ENCODE measurements at places on chromosomes 3 and 15.

DNA sequence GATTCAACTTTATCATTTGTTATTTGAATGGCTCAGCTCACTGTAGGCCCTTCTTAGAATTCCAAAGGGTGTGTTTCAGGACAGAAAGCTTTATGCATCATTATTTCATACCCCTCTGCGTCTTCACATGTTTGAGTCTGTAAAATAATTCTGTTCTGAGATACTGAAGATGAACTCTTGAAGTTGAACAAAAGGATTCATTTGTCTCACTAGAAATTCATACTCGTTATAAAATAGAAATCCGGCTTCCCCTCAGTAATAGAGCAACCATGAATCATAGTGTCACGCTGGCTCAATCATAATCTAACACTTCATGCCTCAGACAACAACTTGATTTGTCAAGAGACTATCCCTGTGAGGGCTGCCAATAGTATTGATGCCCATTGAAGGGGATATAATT, 1015.4 kb upstream of the SEMA6D start:
- no peak for DNase-seq

GRCh38 chr3:97350971-97351370, 413.6 kb upstream of the ARL6 start:
- DNase-seq = no peak

DNA sequence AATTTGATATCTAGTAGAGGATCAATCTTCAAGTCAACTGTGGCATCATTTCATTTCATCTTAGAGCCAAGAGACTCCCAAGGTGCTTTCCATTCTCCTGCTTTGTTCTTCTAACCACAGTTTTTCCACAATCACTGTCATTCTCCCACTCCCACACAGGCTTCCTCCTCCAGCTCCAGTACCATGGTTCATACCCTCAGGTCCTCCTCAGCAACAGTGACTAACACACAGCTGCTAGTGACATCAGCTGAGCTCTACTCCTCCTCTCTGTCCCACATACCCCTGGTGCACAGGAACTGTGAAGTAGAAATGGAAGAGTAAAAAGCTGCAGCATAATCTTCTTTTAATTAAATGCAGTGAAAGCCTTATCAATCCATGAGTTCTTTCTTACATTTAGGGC, 200.2 kb upstream of the DPH6 start:
- DNase-seq = no peak

DNA sequence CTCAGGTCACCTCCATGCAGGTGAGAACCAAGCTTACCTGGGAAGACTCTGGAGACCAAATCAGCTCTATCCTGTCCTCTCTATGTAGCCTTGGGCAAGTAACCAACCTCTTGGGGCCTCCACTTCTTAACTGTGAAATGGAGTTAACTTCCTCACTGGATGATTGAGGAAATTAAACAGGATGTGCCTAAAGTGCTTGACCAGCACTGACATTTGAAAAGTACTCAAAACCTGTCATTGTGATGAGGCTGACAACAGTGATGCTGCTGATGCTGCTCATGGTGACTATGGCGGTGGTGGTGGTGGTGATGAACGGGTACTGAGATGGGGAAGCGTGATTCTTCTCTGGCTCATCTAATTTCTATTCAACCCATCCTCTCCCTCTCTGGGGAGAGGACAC, 22.3 kb downstream of the VIPR1 start:
- DNase-seq = no peak

DNA sequence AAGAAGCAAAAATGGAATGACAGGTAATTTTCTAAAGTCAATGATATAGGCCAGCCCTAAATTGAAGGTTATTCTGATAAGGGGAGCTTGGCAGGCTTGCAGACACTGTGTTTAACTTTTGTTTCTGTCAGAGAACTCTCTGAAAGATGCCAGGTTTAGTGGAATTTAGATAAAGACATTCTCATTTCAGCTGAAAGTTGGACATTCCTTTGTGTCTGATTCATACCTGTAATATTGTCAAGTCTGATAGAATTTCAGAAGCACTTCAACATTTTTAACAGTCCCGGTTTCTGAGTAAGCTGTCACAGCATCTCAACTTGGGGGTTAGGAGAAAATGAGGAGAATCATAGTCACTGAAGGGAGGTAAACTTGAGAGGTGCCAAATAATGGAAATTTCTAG, 84.0 kb downstream of the DIPK2A start:
- no peak for DNase-seq

- no peak for DNase-seq
These were observed 75.3 kb upstream of the BLM start for GRCh38 chr15:90641581-90642463.

DNA sequence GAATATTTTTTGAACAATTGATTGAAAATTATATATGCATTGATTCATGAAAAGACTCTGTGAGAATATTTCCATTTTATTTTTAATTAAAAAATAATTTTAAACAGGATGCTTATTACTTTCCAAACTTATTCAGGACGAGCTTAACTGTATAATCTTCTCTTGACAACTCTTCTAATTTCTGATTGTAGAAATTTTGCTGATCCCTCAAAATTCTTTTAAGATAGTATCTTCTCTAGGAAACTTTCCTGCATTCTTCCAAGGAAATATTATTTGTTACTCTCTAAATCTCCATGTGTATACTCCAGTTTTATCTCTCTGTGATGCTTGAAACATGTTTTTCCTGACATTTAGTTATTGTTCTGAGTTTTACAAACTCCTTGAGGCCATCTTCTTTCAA, 197.2 kb downstream of the BCHE start:
- DNase-seq = no peak

DNA sequence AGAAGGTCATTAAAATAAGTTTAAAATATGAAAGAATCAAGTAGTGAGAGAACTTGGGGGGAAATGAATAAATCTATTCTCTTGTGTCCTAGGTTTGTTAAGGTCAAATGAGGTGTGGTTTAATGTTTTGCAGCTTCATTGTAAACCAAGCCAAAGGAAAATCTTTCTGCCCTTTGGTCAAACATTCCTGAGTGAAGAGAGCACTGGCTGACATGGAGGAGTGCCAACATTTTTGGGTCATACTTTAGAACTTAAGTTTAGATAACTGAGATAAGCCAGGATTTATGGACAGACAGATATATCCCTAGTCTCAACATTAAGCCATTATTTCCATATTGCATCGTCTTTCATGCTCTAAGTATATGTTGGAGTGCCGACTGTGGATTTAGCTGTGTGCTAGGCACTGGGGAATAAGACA, 66.4 kb downstream of the PTPRG start:
- DNase-seq = no peak

DNA sequence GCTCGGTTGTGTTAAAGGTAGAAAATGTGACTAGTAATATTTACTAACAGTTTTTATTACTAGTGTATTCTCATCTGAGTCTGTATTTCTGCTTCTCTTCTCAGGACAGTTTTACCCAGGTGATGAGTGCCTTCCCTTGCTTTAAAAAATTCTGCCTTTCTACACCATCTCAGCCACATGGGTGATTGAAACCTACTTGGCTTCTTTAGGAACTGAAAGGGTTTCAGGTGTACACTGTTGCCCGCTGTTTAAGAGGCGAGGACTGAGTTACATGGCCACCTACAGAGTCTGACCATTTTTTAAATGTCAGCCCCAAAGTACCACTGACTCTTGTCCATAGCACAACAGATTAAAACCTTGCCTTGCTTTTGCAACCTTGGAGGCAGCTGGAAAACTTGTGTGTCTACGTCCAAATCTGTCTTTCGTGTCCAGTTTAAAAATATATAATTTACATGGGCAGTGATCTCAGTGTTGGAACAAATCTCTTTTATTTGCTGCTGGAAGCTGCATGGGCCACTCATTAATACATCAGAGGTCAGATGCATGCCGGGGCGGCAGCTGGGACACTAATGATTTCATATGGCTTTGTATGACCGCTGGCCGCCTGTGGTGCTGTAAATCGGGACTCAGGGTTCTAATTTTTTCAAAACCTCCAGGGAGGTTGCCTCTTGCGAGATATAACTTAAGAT, 44.6 kb downstream of the TRIM71 start:
- DNase-seq = no peak

DNA sequence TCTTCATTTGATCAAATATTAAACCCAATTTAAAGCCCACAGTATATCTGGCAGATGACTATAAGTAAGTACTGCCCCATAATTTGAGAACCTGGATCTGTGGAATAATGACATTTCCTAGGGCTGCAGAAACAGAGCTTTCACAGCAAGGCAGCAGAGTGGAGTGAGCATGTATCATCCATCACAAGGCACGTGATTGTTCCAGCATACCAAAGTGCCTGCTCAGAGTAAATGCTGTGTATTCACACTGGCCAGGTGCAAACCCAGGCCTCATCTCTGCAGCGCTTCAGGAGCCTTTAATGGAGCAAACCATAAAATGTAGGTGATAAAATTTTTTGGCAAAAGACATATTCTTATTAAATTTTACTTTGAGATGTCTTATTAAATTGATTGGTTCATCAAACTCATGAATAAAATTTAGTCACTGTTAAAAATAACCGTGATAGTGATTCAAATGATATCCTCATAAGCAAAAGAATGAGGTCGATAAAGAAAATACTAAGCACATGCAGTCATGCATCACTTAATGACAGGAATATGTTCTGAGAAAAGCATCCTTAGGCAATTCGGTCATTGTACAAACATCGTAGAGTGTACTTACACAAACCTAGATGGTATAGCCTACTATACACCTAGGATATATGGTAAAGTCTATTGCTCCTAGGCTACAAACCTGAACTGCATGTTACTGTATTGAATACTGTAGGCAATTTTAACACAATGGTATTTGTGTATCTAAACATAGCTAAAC, 99.3 kb upstream of the SLC24A5 start:
- DNase-seq = no peak

DNA sequence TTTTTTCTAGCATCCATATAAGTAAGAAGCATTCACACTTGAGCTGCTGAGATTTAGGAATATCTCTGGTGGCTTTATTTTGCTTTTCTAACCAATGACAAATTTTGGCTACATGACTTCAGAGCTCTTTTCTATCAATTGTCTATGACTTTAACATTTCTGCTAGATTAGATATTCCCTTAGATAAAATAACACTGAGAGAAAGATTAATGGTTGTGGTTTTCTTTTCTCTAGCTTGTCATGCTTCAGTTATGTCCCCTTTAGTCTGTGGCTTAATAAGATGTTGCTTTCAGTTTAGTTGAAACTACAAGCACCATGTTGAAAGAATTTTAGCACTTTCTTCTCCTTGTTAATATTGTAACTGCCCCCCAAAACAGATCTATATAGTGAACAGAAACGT, 665.6 kb upstream of the CCDC54 start:
- DNase-seq = no peak
